ENCODE measurements at places on chromosomes 7 and 10.

GRCh38 chr10:132422903-132423825 is 26.2 kb downstream of the PWWP2B start:
- DNase-seq: no peak

- no peak for DNase-seq
Measured at GRCh38 chr10:131314799-131315198, 3.3 kb upstream of the TCERG1L start.

- no peak for DNase-seq
Measured at GRCh38 chr7:125834421-125834820, 904.8 kb upstream of the POT1 start.

- no peak for DNase-seq
Measured at GRCh38 chr10:117731121-117731791, 188.7 kb downstream of the EMX2 start.

GRCh38 chr7:17436126-17436525 is 137.7 kb downstream of the AHR start:
- no peak for DNase-seq

- DNase-seq: no peak
Measured at GRCh38 chr7:19747740-19748339, 25.6 kb downstream of the TMEM196 start.

DNA sequence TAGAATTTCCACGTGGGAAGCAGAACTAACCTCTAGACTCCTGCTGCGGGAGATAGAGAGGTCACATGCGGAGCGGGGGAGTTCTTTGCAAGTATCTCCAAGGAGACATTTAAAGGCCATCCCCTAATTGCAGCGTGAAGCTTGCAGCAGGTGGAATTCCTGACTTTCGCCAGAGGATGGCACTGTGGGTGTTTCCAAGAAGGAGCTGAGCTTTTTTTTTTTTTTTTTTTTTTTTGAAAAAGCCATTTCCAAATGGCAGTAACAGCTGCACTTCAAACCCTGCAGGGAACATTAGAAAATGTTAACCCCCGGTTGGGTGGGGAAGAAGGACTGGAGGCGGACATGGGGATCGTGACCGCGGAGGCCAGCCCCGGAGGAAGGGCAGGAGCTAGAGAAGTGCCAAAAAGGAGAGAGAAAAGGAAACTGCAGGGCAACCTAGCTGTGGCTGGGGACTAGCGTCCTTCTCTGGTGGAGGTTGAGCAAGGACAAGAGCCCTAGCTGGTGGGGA is 487.7 kb downstream of the TYW1 start:
- peak; percentile 75 for DNase-seq

GRCh38 chr7:102432442-102433218 is 745 bp upstream of the ORAI2 start:
- DNase-seq: no peak

DNA sequence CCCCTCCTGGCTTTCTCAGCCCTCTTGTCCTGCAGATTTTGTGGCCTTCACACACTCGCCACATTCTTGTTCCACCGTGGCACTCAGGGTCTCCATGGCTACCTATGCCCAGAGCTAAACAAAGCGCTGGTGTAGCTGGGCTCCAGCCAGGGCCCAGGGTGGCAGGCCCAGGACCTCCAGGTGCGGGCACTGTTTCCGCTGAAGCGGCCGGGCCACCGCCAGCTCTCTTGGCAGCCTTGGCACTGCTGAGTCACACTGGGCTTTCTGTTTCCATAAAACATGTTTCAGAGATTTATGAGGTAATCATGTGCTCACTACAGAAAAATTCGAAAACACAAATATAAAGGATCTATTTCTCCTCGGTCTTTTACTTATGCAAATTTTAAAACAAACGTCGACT is 51.3 kb downstream of the AOC1 start:
- no peak for DNase-seq

DNA sequence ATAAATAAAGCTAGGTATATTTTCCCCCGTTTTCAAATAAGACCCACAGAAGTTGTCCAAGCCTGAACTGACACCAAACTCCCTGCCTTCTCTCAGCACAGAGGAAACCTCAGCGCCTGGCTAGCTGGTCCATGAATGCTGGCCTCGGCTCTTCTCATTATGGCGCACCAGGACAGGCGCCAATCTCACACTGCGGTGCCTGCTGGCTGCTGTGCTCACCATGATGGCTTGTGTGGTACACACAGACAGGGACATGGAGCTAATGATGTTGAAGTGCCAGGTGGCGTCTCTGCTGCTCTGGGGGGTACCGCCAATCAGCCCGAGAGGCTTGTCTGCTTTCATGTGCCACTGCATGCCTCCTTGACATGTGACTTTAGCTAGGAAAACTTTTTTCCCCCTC is 43.2 kb upstream of the USP6NL start:
- no peak for DNase-seq

GRCh38 chr7:130614449-130614848 is 54.1 kb downstream of the COPG2 start:
- DNase-seq: no peak

DNA sequence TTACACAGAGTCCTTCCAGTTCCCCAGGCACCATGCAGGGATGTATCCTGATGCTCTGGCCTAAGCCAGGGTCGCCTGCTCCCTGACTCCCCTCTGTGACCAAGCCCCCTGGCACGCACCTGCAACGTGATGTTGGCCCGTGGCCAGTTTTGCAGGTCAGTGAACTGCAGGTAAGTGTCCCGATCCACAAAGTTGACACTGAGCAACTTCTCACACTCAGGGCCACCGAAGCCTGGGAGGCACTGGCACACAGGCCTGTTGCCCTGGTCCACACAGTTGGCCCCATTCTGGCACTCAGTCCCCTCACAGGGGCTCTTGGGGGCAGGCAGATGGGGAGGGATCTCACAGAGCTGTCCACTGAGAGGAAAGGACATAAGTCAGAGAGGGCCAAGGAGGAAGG is 174.3 kb downstream of the LCOR start:
- DNase-seq: no peak

- no peak for DNase-seq
Measured at GRCh38 chr7:2198206-2198605, 34.5 kb downstream of the MAD1L1 start.

DNA sequence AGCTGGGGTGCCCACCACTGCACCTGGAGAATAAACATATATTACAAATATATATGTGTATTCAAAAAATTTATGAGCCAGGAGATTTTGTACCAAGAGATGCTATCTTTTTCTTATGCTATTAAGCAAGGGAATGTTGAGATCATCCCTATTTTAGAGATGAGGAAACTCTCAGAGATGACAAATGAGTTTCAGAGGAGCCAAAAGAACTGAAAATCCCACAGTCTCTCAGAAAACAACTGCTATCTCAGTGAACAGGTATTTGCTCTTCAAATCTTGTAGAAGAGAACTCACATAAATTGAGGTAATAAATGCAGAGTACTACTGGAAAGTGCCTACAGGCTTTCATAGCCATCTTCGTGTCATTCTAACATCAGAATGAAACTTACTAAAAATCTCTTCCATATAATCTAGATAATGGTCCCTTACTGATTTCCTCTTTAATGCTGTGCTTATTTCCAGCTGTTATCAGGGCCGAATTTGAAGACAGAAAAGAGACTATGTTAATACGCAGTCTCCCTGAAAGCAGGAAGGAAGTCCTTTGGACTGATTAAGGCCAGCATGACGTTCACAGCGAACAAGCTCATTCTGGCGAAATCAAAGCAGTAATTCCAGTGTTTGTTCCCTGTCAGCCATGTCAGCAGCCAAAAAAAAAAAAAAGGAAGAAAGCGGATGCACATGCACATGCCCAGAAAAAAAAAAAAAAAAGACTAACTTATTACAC is 29.4 kb upstream of the ANAPC16 start:
- no peak for DNase-seq

GRCh38 chr7:155184923-155185322 is 112.8 kb upstream of the INSIG1 start:
- no peak for DNase-seq

DNA sequence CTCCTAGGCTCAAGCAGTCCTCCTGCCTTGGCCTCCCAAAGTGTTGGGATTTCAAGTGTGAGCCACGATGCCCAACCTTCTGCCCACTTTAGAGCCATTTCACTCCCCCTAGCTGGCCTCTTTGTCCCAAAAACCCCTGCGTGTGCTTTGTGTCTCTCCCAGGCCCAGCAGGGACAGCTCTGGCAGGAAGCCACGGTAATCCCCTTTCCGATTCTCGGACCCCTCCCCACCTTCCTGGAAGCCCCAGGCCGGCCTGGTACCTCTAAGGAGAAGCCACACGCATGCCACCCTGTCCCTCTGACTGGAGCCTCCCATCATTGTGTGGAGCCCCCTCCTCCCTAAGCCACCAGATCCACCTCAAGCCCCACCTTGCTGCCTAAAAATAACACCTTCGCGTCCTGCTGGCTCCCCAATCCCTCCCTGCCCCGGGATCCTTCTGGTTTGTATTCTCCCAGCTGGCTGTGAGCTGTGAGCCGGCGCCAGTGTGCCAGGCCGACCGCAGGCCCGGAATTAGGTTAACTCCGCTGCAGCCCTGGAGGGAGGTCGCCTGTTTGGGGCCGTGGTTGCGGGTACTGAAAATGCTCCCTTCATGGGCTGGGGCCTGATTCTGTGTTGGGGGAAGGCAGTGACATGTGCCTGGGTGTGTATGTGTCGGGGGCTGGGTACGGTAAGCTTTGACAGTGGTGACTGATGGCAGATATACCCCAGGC is 16.4 kb upstream of the SRRM3 start:
- no peak for DNase-seq

DNA sequence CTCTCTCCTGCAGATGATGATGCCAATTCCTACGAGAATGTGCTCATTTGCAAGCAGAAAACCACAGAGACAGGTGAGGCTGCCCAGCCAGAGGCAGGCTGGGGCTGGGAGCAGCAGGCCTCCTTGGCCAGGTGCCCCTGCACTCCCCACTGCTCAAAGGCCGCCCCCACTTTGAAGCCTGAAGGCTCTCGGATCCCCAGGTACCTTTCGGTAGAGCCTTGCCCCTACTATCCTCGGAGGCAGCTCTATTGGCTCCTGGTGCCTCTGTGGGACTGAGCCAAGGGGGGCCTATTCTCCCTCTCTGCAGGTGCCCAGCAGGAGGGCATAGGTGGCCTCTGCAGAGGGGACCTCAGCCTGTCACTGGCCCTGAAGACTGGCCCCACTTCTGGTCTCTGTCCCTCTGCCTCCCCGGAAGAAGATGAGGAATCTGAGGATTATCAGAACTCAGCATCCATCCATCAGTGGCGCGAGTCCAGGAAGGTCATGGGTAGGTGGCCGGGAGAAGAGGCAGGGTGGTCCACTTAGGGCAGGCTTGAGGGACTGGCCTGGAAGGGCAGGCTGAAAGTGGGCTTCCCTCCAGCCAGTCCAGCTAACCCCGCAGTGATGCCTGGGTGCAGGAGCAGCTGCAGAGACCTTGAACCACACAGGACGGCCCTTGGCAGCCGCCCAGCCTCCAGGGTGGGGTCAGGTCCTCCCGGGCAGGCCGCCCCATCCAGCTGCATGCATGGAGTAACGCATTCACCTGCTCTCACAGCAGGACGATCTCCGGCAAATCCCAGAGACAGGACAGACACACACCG is 14.1 kb downstream of the LAT2 start:
- DNase-seq: no peak

DNA sequence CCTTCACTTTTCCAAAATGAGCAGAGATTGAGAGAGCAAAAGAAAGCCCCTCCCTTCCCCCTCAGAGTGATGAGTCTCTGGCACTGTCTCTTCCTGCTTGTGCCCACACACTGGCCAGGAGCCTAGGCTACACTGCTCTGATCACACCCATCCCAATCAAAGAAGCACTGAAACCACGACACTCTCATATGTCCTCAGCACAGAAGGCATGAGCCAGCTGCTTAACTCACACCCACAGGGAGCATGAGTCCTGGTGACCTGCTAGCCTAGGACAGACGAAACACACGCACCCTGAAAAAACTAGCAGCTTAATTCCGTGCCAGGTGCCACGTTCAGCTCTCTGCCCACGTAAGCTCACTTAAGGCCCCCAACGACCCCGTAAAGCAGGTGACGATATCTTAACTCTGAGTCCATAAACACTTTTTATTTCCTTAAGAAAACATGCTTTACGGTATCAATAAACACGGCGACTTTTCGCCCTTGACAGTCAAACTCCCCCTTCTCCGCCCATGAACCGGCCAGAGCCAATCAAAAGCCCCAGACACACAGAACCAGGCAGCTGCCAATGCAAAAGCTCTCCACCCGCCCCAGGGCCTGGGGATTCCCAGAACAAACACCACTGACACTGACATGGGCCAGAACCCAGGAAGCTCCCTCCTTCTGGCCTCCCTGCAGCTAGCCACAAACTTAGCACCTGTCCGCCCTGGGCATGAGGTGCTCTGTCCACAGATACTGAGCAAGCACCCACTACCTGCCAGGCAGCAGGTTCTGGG is 69.0 kb downstream of the TNRC18 start:
- DNase-seq: no peak

DNA sequence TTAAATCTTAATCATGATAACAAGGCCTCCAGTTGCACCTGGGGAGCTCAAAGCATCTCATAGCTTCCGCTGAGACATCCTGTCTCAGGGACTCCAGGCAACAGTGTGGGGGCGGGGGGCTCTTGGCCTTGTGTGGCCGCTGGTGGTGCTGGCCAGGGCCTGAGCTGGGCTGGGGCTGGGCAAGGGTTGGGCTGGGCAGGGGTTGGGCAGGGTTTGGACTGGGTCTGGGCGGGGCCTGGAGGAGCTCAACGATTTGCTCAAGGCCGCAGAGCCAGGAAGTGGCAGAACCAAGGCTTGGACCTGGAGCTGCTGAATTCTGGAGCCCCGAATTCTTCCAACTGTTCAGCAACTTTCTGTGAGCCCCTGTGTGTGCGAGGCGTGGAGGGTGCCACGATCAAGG is 37.9 kb upstream of the PSMG3 start:
- DNase-seq: no peak

GRCh38 chr7:33711231-33712019 is 193.9 kb upstream of the BMPER start:
- DNase-seq: no peak

GRCh38 chr7:12524794-12525386 is 45.6 kb upstream of the SCIN start:
- DNase-seq: peak; percentile 60

DNA sequence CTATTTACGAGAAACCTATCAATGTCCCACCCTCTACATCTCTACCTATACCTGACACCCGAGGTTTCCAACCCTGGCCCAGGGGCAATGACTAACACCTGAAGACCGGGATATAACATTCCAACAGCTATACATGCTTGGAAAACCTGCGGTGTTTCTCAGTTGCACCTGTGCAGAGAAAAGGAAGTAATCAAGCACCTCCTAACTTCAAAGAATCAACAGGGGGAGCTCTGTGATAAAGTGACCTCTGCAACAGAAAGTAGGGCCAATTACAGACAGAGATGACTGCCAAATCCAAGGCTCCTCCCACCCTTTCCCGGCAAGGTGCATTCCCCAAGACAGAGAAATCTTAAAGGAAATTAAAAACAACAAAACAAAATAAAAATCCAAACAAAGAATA is 41.3 kb downstream of the CCDC6 start:
- DNase-seq: no peak

- DNase-seq: no peak
Measured at GRCh38 chr10:30437031-30437841, 3.3 kb downstream of the MAP3K8 start.

- no peak for DNase-seq
Measured at GRCh38 chr10:103545771-103546281, 52.3 kb downstream of the NEURL1 start.

- DNase-seq: no peak
Measured at GRCh38 chr10:44070282-44070681, 314.6 kb downstream of the CXCL12 start.

All from renal cortex interstitium (tissue), 15 donors.